ENCODE measurements at places on chromosomes 16 and 17.

GRCh38 chr16:10938321-10938720 lies 3.9 kb downstream of the DEXI start:
- no peak for DNase-seq

- DNase-seq = no peak
Observed at GRCh38 chr16:48310908-48311641, 63.7 kb upstream of the ABCC11 start.

DNA sequence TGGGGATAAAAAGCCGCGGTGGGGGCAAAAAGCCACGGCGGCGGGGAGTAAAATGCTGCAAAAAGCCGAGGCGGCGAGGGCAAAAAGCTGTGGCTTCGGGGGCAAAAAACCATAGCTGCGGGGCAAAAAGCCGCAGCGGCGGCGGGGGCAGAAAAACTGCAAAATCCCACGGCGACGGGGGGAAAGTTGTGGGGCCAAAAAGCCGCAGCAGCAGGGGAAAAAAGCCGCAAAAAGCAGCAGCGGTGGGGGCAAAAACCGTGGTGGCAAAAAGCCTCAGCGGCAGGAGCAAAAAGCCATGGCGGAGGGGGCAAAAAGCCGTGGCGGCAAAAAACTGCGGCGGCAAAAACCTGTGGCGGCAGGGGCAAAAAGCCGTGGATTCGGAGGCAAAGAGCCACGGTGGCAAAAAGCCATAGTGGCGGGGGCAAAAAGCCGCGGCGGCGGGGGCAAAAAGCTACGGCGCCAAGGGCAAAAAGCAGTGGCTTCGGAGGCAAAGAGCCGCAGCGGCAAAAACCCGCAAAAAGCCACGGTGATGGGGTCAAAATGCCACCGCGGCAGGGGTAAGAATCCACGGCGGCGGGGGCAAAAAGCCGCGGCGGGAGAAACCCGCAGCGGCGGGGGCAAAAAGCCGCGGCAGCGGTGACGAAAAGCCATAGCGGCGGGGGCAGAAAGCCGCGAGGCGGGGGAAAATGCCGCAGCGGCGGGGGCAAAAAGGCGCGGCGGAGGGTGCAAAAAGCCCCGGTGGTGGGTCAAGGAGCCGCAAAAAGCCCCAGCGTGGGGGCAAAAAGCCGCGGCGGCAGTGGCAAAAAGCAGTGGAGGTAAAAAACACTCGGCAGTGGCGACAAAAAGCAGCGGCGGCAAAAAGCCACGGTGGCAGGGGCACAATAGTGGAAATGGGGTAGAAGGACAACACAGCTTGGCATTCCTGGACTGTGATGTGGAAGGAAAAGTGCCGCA lies 192.8 kb downstream of the SHCBP1 start:
- DNase-seq = no peak

DNA sequence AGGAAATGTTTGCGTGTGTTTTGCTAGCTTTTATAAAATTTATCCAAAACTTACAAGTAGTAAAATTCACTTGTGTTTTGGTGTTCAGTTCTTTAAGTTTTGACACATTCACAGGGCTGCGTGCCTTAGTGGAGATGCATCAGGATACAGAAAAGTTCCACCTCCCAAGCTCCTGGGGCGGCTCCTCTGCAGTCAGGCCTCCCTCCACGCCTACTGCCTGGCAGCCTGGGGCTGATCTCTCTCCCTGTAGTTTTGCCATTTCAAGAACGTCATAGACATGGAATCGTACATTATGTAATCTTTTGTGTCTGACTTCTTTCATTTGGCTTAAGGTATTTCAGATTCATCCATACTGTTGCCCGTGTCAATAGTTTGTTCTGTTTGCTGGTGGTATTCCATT lies 27.2 kb upstream of the IRF8 start:
- no peak for DNase-seq

DNA sequence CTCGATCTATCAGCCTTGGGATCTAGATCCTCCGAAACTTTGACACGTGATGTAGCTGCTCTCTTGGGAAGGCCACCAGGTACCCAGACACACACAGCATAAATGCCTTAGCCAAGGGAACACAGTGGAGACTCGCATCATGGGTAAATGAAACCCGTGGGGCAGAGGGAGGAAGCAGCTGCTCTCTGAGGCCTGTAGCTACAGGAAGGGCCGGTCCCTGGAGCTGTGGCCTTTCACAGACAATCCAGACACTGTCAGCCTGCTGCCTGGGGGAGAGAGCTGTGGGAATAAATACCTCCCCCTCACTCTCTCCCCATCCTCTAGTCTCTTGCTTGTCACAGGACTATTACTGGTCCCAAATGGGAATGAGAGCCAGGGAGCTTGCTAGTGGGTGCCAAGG lies 351.2 kb downstream of the UTP18 start:
- no peak for DNase-seq

GRCh38 chr17:15350777-15351477 lies 9.5 kb upstream of the TEKT3 start:
- no peak for DNase-seq

GRCh38 chr16:63816276-63816675 lies 1305.6 kb downstream of the CDH11 start:
- DNase-seq = no peak

GRCh38 chr16:78430281-78430680 lies 330.8 kb downstream of the WWOX start:
- DNase-seq = no peak

GRCh38 chr17:65604070-65604469 lies 42.6 kb upstream of the AXIN2 start:
- DNase-seq = no peak

GRCh38 chr16:86534779-86535615 lies 20.0 kb downstream of the MTHFSD start:
- DNase-seq = no peak

DNA sequence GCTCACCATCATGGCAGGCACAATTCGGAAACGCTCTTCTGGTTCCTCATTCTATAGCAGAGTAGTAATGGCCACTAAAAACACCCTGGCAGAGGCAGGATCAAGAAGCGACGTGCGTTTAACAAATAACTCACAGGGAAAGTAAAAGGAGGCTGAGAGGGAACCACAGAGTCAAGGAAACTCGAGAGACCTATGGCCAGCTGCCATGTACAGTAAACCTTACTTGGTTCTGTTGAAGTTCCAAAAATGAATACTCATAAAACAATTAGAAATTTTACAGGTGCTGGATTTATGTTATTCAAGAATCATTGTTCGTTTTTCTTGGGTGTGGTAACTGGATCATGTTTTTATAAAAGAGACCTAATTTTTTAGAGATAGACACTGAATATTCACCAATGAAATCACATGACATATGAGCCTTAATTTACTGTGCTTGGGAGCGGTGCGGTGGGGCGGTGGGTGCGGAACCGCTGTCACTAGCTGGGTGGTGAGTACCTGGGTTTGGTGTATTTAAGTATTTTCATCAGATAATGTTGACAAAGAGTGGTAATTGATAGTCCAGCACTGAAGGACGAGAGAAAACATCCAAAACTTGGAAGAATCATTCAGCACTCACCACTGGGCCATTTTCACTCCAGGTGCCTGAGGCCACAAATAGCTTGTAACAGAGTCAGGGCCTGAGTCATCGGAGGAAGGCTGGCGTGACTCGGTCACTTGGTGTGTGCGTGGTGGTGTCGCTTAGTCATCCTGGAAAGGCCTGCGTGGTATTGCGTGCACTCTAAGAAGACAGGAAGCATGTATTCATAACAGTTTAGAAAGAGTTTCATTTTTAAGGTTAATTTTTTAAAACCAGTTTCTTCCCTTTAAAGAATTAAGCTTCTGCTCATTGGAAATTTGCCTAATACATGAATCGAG lies 135.4 kb upstream of the CHMP6 start:
- no peak for DNase-seq

DNA sequence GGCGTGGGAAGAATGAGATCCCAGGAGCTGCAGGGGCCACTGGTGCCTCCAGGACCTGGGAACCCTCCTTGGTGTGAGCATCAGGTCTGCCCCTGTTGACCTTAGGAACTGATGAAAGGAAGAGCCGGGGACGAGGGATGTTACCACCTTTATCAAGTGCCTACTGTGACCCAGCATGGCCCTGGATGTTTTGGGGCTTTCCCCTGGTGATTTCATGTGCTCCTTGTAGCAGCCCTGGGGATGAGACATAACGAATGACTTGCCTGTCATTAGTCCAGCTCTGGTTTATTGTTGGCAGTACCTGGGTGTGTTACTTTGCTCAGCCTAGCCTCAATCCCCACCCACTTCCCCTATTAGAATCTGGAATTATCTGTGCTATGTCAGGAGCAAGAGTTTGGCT lies 39.9 kb downstream of the WSCD1 start:
- no peak for DNase-seq

GRCh38 chr17:28895794-28896447 lies 1.6 kb downstream of the FLOT2 start:
- no peak for DNase-seq

- DNase-seq = no peak
Observed at GRCh38 chr17:43616852-43617251, 44.9 kb downstream of the MEOX1 start.

- peak; percentile 22 for DNase-seq
Observed at GRCh38 chr17:74199306-74200092, 4.0 kb upstream of the RPL38 start.

DNA sequence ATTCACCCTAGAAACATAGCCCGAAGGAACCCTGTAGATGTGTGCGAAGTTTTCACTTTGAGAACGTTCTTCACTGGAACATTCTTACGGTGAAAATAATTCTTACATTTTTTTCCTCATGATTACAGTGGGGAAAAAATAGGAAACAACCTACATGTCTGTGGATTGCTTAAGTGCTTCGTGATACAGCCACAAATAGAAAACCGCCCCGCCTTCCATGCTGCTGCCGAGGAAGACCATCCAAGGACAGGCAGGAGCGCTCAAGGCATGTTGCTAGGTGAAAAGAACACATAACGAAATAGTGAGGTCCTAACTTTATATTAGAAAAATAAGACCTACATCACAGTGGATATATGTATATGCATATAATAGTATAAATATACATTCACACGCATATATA lies 78.8 kb downstream of the BMERB1 start:
- no peak for DNase-seq

GRCh38 chr16:69396187-69397061 lies 10.6 kb upstream of the TERF2 start:
- peak; percentile 35 for DNase-seq

- no peak for DNase-seq
Observed at GRCh38 chr16:12160249-12160648, 183.7 kb downstream of the SNX29 start.

DNA sequence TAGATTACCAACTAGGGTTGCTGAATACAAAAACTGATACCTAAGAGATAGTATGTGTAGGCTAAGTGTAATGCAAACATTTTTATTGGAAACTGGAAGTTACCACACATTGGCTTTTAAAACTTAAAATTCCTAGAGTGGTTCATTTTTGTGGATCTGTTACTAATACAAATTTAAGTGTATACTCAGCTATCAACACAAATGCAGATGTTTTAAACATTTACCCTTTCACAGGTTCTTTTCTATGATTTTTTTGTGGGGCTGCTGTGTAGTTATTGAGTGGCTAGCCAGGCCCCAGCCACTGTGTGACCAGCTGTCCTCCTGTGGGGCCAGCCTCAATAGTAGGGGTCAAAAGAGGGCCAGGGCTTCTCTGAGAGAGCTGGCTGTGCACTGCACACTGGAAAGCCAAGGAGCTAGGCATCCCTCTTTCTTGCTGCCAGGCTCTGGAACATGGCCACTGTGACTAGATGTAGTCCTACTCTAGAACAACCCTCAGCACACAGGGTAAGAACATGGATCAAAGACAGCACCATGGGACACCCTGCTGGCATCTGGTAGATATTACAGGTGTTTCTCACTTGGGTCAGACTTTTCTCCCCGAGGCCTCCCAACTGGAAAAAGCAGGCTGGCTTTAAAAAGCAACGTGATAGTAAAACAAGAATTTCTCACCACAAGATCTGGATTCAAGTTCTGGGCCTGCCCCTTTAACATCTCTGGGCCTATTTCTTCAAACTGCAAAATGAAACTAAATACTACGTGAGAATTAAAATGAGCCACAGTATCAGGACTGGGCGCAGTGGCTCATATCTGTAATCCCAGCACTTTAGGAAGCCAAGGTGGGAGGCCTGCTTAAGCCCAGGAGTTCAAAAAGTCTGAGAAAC lies 7.3 kb upstream of the VEZF1 start:
- peak; percentile 67 for DNase-seq

DNA sequence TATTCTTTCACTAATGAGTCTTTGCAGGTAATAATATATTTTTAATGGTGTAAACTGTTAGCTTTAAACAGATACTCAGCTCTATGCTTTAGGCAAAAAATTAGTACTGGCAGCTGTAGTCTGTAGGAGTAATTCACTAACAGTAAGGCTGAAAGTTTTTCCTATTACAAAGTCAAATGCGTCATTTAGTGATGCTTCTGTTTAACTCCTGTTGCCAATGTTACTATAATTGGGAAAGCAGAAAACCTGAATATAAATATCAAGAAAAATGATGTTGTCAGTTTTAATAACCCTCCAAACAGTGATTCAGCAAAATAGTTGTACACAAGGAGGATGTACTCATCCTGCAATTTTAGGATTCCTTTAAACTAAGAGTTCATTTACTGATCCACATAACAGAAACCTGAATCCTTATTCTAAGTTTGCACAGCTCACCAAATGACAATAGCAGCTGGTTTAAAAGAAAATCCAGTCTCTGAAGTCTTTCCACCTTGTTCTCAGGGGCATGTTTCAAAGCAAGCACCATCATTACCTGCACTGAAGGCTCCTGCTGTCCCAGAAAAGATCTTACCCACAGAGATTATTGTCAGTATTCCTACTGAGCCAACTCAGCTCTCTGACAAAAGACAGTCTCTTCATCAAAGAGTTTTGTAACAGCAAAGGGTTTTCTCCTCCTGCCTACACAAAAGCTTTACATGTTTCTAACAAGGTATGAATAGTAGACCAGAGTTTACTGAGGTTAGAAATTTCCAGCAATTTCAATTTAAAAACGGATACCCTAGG lies 4.2 kb downstream of the CDR2 start:
- no peak for DNase-seq

GRCh38 chr16:68704232-68704867 lies 32.7 kb upstream of the CDH1 start:
- DNase-seq = peak; percentile 48

DNA sequence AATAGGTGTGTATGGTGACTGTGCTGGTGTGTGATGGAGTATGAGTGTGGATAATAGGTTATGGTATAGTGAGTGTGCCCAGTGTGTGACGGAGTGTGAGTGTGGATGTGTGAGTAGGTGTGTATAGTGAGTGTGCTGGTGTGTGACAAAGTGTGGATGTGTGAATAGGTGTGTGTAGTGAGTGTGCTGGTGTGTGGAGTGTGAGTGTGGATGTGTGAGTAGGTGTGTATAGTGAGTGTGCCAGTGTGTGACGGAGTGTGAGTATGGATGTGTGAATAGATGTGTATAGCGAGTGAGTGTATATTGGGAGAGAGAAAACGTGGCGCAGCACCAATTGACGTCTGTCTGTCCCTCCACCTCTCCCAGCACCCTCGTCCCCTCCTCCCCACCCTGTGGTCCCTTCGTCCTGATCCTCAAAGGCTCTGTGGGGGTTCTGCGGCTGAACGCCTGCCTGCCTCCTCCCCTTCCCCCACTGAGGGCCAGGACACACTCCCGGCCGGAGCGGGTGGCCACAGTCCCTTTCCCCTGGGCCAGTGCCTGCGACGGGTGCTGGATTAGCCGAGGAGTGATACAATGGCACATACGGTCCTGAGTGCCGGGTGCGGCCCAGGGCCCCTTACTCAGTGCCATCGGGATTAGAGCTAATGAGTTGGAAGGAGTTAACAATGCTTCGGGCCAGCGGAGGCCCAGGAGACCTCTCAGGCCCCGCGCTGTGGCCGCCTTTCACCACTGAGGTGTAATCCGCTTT lies 160.0 kb downstream of the MRM1 start:
- DNase-seq = no peak

- DNase-seq = no peak
Observed at GRCh38 chr17:77444628-77444983, 303.8 kb downstream of the SEC14L1 start.

GRCh38 chr17:66317629-66318028 lies 15.2 kb downstream of the PRKCA start:
- DNase-seq = no peak

GRCh38 chr17:79834565-79835469 lies 4.4 kb downstream of the CBX4 start:
- DNase-seq = no peak

All from NCI-H748 treated with DMSO at 0.1 percent for 48 hours (cell line).